ENCODE measurements at places on chromosomes 7 and 10. TPM values are rescaled to one million over a fixed set of nuclear protein-coding genes. Genes with fewer than 3 reads are reported as not detected.

KMT2C gene
- 58.9 TPM for total RNA-seq

GPNMB gene
- total RNA-seq = 17.5 TPM

CACNB2 gene
- total RNA-seq = 12.5 TPM

MRPL43 gene
- total RNA-seq = 53.7 TPM

AKR1C4 gene
- 1.0 TPM for total RNA-seq

SPACDR gene
- not detected for total RNA-seq

CPA1 gene
- 26,456 TPM for total RNA-seq

GPER1 gene
- 1.0 TPM for total RNA-seq

OPN1SW gene
- total RNA-seq = not detected

C10orf62 gene
- total RNA-seq = not detected

DYDC2 gene
- not detected for total RNA-seq

FAM25A gene
- not detected for total RNA-seq

TOMM7 gene
- total RNA-seq = 77.8 TPM

MYOF gene
- total RNA-seq = 25.7 TPM

CPN1 gene
- total RNA-seq = not detected

ATG9B gene
- total RNA-seq = not detected

MYOZ1 gene
- not detected for total RNA-seq

AQP1 gene
- 197 TPM for total RNA-seq

ARPC1B gene
- total RNA-seq = 131 TPM

BBS9 gene
- total RNA-seq = 23.6 TPM

NEUROD6 gene
- not detected for total RNA-seq

CRHR2 gene
- 0.33 TPM for total RNA-seq

IDI2 gene
- total RNA-seq = not detected

ADRB1 gene
- total RNA-seq = 1.0 TPM

TACR2 gene
- total RNA-seq = not detected

H2BK1 gene
- not detected for total RNA-seq

PPP1R3C gene
- 9.6 TPM for total RNA-seq

FAM20C gene
- 26.0 TPM for total RNA-seq

OR2A12 gene
- total RNA-seq = not detected

HOXA9 gene
- total RNA-seq = not detected

ASIC3 gene
- 0.78 TPM for total RNA-seq

MORN4 gene
- total RNA-seq = 8.3 TPM

COL26A1 gene
- 0.78 TPM for total RNA-seq

BTBD16 gene
- total RNA-seq = not detected

ADCYAP1R1 gene
- 8.2 TPM for total RNA-seq

COBL gene
- total RNA-seq = 22.3 TPM

MRPS16 gene
- total RNA-seq = 18.7 TPM

TMEM213 gene
- total RNA-seq = not detected

CHAT gene
- total RNA-seq = not detected

SFTPA2 gene
- 1.6 TPM for total RNA-seq

OR6B1 gene
- not detected for total RNA-seq

ADIRF gene
- 115 TPM for total RNA-seq

PNLIP gene
- 8,888 TPM for total RNA-seq

BAZ1B gene
- total RNA-seq = 32.3 TPM

ABI1 gene
- total RNA-seq = 13.5 TPM

NKX1-2 gene
- total RNA-seq = not detected

IRF5 gene
- total RNA-seq = 4.9 TPM

GPR22 gene
- not detected for total RNA-seq

IFIT2 gene
- total RNA-seq = not detected

TAS2R4 gene
- total RNA-seq = 3.4 TPM

GNAT3 gene
- not detected for total RNA-seq

FAM237B gene
- not detected for total RNA-seq

CALHM1 gene
- not detected for total RNA-seq

ASL gene
- total RNA-seq = 135 TPM

All from body of pancreas (tissue), 4 donors.